Hepatic stellate cell (primary cell): ENCODE measurements at places on chromosomes 16 and 17.

- DNase-seq: no peak
These were observed 148.6 kb downstream of the KIF2B start for GRCh38 chr17:53971361-53971760.

GRCh38 chr17:17787568-17787967 lies 49.2 kb downstream of the SREBF1 start:
- no peak for DNase-seq

DNA sequence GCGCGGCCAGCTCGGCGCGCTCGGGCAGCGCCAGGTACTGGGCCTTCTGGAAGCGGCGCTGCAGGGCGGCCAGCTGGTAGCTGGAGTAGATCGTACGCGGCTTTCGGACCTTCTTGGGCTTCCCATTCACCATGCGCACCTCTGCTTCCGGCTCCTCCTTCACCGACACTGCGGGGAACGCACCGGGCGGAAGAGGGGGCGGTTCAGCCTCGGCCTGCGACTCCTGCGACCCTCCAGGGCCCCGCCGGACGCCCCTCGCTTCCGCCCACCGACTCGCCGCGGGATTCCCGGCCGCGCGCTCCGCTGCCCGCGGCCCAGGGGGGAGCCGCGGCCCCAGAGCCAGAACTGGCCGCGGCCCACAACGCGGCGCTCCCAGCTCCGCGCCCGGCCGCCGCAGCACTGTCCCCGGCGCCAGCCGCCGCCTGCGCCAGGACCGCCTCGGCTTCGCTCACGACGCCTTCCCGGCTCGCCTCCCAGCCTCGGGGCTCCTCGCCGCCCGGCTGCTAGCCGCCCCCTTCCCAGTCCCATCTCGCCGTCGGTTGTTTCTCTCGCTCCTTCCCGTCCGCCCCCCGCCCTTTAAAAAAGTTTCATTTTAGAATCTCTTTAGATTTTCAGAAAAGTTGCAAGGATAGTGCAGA lies 1.5 kb downstream of the DLX3 start:
- DNase-seq: peak; percentile 24

GRCh38 chr17:30200106-30200505 lies 35.4 kb downstream of the SLC6A4 start:
- no peak for DNase-seq

DNA sequence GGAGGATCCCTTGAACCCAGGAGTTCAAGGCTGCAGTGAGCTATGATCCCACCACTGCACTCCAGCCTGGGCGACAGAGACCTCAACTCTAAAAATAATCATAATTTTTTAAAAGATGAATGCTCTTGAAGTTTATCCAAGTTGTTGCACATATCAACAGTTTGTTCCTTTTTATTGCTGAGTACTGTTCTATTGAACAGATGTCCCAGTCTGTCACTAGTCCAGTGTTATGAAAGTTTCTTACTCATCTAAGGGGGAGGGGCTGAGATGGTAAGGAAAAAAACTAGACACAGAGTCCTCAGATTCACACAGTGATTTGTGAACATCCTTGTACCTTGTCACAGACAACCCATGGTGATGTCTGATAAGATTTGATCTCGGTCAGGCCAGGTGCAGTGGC lies 3.9 kb downstream of the ACAP1 start:
- no peak for DNase-seq

- no peak for DNase-seq
These were observed 28.7 kb downstream of the WIPI1 start for GRCh38 chr17:68428498-68429172.

DNA sequence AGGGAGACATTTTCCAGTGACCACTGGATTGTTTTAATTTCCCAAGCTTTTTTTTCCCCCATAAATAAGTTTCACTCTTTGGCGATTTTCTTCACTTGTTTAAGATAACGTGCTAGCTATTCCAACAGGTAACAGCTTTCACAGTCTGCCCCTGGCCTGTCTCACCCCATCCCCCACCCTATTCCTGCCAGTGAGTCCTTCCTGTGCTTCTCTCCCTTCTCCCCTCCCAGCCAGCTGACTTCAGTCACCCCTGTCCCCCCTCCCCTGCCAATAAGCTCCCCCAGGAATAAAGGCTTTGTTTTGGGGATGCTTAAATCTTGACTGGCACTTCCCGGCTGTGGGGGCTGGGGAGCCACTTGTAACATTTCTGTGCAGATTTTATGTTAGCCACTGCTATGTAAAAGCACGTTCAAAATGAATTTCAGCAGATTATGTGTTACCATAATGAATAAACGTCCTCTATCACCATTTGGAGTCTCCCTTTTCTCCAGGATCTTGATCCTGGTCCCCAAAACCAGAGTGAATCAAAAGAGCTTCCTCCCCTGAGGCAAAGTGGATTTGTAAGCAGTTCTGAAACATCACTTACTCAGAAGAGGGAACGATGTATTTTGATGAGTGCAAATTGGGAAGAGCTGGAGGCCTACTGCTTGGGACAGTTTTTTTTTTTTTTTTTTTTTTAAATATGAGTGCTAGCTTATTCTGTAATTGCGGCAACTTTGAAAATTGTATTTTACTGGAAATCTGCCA lies 58.2 kb downstream of the IGF2BP1 start:
- no peak for DNase-seq

GRCh38 chr17:65584604-65585521 lies 23.4 kb upstream of the AXIN2 start:
- no peak for DNase-seq

GRCh38 chr17:71759422-71760060 lies 361.3 kb upstream of the SOX9 start:
- no peak for DNase-seq

DNA sequence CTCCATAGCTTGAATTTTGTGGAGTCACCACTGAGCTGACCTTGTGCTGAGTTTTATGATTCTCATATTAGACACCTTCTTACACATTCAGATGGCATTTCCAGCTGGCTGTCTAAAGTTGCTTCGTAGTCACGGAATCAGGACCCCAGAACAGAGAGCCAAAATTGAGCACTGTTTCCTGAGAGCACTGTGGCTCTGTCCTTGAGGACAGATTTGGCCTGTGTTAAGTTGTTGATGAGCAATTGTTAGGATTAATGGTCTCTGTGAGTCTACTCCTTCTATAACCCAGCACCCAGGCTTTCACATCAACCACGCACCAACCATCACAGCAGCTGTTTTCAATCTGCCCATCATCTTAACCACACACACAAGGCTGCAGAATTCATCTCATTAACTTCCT lies 277.5 kb upstream of the HSBP1 start:
- peak; percentile 52 for DNase-seq

DNA sequence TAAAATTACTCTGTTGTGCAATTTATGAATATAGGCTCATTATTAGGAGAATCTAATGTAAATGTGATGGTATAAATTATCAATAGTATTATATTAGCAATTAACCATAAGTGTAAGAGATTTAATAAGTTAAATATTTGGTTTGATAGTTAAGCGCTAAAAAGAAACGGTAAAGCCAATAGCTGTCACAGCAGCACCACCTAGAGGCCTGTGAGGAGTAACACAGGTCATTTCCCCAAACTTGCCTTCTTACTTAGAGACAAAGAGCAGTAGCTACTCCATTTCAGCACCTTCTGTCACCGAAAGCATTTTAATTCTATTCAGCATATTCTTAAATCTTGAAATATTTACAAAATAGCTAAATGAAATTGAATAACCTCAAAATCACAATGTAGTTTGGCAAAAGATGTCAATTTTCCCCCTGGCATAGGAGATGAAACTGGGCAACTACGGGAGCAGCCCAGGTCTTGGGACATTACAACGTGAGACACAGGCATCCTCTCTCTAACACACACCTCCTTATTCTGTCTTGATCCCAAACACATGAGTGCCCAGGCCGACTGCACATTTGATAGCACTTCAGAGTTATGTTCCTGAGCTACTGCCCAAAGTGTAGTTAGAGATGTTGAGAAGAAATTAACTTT lies 14.3 kb upstream of the DYNLRB2 start:
- peak; percentile 24 for DNase-seq

- DNase-seq: no peak
These were observed 4.8 kb upstream of the CALB2 start for GRCh38 chr16:71353736-71354135.
